ENCODE measurements at places on chromosomes 2 and 18.

DNA sequence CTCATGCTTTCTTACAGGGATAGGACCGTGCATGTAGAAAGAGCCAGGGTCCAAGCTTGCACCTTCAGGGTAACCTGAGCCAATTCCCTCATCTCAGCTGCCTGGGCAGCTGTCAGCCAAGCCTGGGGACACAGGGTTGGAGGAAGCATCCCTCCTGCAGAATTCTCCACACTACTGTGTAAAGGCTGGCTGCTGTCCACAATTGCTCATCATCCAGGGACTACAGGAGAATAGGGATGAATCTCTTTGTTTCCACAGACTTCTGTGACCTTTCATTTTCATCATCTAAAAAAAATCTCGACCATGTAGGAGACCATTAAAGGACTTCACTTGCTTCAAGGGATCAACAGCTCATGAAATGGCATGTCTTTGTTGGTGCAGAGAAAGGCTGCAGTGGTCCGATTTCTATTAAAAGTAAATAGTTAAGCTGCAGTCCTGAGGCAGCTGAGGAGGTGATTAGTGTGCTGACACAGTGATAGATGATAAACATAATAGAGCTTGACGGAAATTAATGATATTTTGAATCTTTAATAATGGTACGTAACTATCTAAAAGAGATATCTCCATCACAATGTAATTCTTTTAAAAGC is 74.4 kb upstream of the COPS8 start:
- no peak for DNase-seq

- peak; percentile 73 for DNase-seq
Observed at GRCh38 chr18:26460449-26461091, 87.8 kb downstream of the KCTD1 start.

DNA sequence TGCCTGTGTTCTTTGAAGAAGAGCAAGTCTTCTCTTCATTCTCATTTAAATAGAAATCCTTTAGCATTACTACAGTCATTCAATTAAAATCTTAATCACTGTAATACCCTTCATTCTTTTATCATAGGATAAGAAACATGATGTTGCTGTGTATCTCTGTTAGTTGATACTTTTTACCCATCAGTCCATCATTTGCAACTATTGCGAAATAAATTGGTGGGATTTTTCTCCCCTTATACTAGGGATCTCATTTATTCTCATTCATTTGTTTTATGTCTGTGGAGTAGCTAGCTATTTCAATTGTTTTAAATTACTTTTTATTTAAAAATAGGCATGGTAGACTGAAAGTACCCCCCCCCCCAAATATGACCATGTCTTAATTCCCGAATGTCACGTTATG is 235.3 kb downstream of the KIAA1328 start:
- DNase-seq, result no peak

DNA sequence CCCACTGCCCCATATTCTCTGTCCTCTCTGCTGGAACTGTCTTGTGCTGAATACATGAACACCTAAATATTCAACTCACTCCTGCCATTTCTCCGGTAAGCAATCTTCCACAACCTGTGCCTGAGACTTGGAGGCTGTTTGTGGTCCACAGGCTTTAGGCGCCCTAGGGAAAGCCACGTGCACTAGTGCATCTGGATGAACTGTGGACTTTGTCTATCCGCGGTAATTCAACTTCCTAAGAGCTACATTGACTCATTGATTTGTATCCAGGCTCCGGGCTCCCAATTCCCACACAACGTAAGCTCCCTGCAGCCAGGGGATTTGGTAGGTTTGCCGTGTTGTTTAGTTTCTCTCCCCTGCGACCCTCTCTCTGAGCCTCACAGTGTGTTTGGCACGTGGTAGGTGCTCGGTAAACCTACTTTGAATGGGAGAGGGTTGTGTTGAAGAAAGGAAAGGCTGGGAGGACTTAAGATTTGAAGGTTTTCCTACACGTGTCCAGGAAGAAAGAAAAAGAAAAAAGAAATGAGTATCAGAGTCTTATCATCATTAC is 718.2 kb downstream of the DPP10 start:
- DNase-seq, result no peak

DNA sequence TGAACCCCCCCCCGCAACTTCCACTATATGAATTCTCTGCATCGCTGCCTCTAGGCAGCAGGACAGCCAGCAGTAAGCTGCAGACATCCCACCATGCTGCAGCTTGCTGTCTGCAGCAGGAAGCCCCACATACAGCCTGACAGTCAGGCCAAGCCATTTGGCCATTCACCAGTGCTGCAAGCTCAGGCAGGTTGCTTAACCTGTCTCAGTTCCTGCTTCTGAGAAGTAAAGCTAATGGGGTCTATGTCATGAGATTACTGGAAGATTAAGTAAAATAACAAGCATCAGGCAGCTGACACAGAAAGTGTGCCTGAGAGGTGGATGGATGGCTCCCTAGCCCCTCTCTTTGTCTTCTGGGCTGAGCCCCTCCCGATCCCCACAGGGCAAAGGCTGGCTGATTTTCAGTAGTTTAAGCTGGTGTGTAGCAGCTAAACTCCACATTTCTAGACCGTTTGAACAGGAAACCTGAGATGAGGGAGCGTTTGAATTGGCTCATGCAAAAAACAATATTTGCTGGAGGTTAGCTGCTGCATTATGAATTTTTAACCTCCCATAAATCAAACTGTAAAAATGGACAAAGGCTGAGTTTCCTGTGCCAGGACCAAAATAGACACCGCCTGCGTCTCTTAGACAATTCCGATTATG is 193.8 kb upstream of the ARL4C start:
- no peak for DNase-seq

DNA sequence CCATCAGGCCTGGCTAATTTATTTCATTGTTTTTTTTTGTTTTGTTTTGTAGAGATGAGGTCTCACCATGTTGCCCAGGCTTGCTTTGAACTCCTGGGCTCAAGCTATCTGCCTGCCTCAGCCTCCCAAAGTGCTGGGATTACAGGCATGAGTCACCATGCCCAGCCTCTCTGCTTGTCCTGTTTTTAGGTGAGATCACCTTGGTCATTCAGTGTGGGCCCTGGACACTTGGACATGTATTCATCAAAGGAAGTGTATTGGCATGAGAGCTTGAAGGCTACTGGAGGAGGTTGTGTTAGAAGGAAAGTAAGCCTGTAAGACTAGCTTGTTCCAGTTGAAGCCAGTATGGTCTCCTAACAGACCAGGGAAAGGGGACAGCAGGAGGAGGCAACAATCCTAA is 229.2 kb upstream of the RGPD4 start:
- DNase-seq, result no peak

GRCh38 chr2:229401171-229401865 is 130.2 kb upstream of the PID1 start:
- DNase-seq, result peak; percentile 71

- no peak for DNase-seq
Observed at GRCh38 chr2:232276733-232277313, 101.7 kb upstream of the ALPP start.

GRCh38 chr18:34458410-34458977 is 233.8 kb upstream of the NOL4 start:
- no peak for DNase-seq

DNA sequence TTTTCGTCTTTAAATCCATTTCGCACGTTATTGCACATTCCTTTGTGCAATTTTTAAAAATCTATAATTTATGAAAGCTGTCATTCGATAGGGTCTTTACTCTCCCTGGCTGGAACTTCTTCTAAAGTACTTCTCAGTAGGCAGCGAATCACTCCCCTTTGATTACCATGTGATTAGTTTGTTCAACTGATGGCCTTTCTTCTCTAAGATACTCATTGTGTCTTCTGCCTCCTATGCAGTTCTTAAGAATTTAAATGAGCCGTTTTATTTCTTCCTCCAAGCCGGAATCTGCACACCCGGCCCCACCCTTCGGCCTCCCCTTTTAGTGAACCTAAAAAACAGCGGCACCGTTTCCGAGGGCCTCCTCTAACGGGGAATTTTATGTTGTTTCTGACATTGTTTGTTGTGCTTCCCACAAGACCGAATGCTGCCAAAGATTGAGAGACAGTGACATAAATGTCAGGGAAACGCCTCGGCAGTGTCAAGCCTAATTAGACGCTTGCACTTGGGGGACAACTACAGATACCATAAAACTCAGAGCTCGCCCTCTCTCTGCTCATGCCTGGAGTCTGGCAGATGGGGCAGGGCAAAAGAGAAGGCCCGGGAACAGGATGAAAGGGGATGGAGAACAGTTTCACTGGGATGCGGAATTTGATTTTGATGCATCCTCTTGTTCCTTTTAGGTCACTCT is 255.3 kb downstream of the BCL11A start:
- no peak for DNase-seq

DNA sequence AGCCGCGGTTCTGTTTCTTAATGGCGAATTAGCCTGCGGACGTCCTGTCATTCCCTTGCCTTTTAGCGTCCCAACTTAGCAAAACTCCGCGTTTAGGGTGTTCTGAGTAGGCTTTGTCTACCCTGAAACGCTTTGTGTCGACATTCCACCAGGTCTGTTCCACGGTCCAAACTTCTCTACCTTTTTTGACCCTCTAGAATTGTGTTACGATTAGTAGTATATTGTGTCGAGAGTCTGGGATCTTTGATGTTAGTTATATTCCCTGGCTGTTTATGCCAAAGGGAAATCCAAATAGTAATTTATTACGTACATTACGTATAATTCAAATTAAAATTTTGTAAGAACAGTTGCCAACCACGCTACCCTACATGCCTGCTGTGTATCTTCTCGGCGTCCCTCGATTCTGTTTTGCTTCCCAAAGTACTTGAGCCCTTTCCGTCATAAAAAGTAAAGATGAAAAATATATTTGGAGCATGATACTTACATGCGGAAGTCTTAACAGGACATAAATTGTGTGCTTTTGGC is 495 bp upstream of the TTC32 start:
- no peak for DNase-seq

- DNase-seq, result no peak
Observed at GRCh38 chr18:13583576-13584550, 142.5 kb downstream of the FAM210A start.

DNA sequence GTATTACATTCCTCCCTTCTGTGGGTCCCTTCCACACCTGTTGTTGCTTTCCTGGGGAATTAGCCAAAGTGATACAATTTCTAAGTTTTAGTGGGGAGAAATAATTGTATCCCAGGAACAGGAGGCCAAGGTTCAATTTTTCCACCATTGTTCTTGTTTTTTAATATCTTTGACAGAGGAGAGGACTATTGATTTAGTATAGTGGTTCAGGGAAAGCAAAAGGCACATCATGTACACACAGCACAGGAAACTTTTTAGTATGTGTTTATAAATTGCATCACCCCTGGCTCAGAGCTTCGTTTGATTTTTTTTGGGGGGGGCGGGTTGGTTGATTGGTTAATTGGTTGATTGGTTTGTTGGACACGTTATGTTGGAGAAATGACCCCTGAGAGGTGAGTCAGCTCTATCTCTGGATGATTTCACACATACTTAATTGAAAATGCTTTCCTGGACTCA is 431.6 kb downstream of the PID1 start:
- no peak for DNase-seq

DNA sequence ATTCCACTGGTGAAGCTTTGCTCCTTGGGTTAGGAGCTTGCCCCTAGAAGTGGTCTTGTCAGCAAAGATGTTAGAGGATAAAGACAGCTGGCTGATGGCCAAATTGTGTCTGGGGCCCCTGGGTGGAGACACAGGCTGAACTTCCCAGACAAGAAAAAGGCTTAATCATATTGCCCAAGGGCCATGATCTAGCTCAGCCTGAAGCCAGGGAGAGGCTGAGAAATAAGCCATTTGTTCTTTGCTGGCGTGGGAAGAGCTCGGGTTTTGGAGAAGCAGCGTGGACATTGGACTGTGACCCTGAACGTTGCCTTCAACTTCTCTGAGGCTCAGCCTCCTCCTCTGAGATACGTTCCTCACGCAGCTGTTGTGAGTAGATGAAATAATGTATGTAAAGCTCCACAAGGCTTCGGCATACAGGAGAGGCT is 153.0 kb downstream of the ZFP36L2 start:
- DNase-seq, result peak; percentile 71

DNA sequence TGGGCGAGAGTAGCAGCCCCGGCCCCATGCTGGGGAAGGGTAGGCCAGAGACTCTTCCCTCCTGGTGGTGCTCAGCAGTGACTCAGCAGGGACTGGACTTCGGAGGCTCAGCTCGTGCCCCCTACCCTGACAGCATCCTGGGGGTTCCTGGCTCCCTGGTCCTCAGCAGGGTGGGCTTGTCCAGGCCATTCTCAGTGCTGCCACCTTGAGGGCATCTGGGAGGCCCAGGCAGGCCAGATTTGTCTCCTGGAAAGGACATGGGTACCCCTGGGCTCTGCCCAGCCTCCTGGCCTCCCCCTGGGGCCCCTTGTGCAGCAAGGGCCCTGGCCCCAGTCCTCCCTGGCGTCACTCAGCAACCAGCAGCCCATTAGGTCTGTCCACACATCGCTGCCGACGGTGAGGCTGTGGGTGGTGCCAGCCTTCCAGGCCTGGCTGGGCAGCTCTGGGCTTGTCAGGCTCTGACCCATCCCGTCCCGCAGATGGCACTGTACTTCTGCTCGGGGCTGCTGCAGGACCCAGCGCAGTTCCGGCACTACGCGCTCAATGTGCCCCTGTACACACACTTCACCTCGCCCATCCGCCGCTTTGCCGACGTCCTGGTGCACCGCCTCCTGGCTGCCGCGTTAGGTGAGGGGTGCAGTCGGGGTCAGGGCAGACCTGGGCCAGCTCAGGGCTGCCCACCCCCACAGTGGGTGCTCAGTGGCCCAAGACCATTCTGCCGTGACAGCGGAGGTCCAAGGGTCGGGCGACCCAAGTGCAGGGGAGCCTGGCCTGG is 45.0 kb upstream of the ALPP start:
- DNase-seq, result no peak

- DNase-seq, result no peak
Observed at GRCh38 chr2:217289907-217290280, 430.0 kb upstream of the TNP1 start.

DNA sequence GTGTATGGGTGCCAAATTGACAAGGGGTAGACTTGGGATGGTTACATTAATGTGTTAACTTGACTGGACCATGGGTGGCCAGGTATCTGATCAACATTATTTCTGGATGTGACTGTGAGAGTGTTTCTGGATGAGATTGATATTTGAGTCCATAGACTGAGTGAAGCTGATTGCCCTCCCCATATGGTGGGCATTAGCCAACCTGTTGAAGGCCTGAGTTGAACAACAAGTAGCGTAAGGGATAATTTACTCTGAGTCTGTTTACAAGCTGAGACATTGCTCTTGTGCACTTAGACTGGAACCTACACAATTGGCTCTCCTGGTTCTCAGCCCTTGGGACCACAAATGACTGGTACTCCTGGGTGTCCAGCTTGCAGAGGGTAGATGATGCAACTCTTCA is 240.1 kb downstream of the ASXL3 start:
- no peak for DNase-seq

DNA sequence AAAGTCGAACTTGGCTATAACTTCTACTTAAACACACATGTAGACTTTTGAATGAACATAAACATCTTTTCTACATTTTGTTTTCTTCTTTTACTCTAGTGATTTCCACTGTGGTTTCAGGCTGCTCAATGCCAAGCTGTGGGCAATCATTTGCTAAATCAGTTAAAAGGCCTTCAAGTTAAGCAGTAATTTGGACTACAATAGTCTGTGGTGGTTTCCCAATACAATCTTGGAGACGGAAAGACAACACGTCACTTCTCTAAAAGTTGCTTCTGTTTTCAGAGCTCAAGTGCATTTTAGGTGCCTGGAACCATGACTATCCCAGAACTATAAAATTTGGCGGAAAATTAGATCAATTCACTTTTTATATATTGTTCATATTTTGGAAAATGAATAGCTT is 69.4 kb downstream of the TXNL1 start:
- peak; percentile 18 for DNase-seq

- peak; percentile 45 for DNase-seq
Observed at GRCh38 chr2:168816369-168816768, 13.9 kb downstream of the NOSTRIN start.

- no peak for DNase-seq
Observed at GRCh38 chr2:119389615-119390306, 23.0 kb downstream of the DBI start.

Measured in trophoblast cell (in vitro differentiated cells and primary cell).